ENCODE measurements at places on chromosomes 1 and 21.
A peak's percentile ranks its signal among the peaks of the same experiment; 100 is the strongest.

DNA sequence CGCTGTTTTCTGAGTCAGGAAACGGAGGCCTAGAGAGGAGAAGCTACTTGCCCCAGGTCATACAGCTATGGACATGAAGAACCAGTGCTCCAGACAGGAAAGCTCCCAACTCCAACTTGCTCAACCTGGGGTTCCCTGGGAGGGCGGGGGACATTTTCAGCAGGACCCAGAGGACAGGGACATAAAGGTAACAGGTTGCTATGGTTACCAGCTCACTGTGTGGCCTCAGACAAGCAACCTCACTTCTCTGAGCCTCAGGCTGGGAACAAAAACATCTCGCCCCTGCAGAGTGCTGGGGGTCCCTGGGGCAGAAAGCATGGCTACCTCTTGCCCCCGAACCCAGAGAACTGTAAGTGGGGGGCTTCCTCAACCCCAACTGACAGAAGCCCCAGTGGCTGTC lies 16.1 kb downstream of the FBXO2 start:
- DNase-seq: no peak

GRCh38 chr1:229325853-229326487 lies 16.9 kb downstream of the CCSAP start:
- no peak for DNase-seq

GRCh38 chr1:17573518-17574041 lies 34.1 kb downstream of the ARHGEF10L start:
- DNase-seq: no peak

DNA sequence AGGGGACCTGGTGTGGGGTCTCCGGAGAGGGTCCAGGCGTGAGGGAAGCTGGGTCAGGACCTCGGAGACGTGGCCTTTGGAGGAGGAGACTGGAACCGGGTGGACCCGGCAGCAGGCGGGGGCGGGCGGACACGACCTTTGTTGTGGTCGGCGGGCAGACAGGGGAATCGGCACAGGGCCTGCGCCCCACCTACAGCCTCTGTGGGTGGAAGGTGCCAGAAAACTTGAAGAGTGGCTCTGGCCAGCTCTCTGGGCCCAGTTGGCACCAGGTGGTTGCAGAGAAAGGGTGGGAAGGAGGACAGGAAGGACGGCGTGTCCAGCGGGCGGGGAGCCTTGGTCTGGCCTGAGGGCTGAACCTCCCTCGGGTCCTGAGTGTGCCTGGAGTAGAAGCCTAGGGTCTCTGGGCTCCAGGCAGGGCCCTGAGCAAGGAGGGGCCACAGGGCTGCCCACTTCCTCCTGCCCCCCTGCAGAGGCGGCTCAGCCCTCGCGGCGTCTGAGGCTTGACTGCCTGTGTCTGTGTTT lies 7.7 kb upstream of the TTLL10 start:
- no peak for DNase-seq

GRCh38 chr1:181141431-181141910 lies 53.0 kb downstream of the IER5 start:
- no peak for DNase-seq

- no peak for DNase-seq
Observed at GRCh38 chr1:222654849-222655248, 37.0 kb downstream of the MIA3 start.

GRCh38 chr1:150813028-150813707 lies 5.1 kb upstream of the CTSK start:
- peak; percentile 36 for DNase-seq

DNA sequence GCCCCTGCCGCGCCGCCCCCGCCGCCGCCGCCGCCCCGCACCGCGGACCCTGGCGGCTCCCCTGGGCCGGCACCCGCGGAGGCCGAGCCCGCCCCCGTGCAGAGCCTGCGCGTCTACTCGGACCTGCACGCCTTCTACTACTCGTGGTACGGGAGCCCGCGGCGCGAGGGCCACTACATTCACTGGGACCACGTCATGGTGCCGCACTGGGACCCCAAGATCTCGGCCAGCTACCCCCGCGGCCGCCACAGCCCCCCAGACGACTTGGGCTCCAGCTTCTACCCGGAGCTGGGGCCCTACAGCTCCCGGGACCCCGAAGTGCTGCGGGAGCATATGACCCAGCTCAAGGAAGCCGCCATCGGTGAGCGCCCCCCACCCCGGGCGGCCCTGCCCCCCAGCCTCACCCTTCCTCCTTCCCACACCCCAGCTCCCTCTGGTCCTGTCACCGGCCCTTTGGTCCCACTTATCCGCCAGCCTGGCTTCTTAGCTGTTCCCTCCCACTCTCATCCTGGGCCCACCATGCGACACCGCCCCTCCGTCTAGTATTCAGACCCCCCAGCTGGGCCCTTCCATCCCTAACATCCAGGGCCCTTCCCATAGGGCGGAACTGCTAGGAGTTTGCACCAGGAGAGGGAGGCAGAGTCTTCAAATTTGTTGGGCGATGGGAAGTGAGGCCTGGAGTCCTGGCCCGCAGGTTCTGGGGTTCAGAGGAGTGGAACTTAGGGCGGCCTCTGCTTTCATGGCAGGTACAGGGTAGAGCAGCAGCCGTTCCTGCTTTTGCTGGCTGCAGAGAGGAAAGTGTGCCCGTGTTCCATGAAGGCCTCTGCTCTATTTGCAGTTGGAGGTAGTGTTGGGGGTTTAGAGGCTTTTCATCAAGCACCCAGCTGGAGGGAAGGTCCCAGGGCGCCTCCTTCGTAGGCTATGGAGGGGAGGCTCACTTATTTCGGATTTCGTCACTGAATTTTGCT lies 1.0 kb downstream of the MANEAL start:
- no peak for DNase-seq

- no peak for DNase-seq
Observed at GRCh38 chr1:3814065-3814464, 17.8 kb upstream of the LRRC47 start.

DNA sequence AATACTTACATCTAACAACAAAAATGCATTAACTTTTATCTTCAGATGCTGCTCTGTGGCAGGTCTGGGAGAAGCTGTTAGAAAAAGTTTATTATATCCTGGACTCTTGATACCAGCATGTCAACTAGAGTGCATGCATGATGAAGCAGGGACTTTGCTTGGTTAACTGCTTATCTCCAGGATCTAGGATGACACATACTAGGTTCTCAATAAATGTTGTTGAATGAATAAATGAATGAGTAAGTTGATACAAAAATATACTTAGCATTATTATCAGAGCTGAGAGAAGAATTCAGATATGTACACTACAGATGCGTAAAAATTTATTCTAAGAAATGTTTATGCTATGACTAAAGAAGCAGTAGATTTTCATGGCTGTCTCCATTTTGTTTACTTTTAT lies 304.3 kb downstream of the LTN1 start:
- DNase-seq: no peak

Data from NCI-H2107 (cell line).